Trophoblast cell (in vitro differentiated cells and primary cell): ENCODE measurements at places on chromosomes 4 and X.

GRCh38 chr4:39469429-39470077 is 10.7 kb downstream of the LIAS start:
- peak; percentile 95 for DNase-seq

DNA sequence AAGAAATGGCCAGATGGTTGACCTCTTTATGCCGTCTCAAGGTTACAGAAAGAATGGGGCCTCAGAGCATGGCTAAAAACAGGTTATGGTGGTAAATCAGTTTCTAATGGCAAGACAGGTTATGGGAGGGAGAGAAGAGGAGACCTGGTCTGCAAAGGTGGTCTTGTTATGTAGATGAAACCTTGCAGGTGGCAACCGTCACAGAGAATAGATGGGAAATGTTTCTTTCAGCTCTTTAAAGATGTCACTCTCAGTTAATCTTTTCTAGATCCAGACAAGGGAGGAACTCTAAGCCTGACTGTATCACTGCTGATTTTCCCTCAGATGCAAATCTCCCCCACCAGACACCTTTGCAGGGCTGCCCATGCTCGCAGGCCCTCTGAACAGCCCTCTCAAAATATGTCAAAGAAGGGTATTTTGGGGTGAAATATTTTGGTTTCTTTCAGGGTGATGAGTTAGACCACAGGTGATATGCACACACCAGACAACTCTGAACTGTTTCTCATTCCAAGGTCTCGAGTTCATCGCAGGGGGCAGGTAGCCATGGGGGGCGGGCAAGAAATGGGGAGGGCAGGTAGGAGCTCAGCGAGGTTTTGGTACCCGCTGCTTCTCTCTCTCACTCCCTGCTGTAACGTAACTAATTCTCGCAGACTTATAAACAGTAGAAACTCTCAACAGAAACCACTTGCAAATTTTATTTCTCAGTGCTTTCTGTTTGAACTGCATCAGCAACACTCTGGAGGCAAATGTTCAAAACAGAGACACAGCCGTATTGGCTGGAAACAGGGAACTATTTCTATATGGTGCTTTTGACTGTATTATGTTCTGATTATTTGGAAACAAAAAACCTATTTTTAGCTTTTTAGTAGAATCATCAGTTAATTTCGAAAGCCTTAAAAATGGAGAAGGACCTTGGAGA is 32.4 kb downstream of the CASP3 start:
- no peak for DNase-seq

DNA sequence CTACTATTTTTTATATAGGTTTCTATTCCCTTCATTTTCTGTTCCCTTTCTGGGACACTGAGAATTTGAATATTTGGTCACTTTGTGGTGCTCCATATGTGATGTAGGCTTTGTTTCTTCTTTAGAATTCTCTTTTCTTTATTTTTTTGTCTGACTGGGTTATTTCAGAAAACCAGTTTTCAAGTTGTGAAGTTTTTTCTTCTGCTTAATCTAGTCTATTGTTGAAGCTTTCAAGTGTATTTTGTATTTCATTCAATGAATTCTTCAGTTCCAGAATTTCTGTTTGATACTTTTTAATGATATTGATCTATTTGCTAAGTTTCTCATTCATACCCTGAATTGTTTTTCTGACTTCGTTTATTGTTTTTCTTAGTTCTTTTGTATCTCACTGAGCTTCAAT is 96.2 kb upstream of the HAND2 start:
- DNase-seq = no peak

GRCh38 chrX:130091980-130092522 is 18.2 kb downstream of the ELF4 start:
- DNase-seq = peak; percentile 43
